ENCODE measurements at places on chromosomes 12 and 14. TPM values are rescaled to one million over a fixed set of nuclear protein-coding genes. Genes with fewer than 3 reads are reported as not detected.

GRCh38 chr12:115103884-115104883 lies 420.2 kb upstream of the TBX3 start:
- H3K4me3 ChIP-seq = no peak overlapping the region
- no peaks in the 10 kb centered on the region for H3K4me1 ChIP-seq
- no peaks in the 10 kb centered on the region for H3K27me3 ChIP-seq
- DNase-seq = no peak
- H3K27ac ChIP-seq = no peak overlapping the region

- no peaks in the 10 kb centered on the region for H3K27me3 ChIP-seq
- no peak overlapping the region for H3K4me3 ChIP-seq
- no peaks in the 10 kb centered on the region for H3K4me1 ChIP-seq
Measured at GRCh38 chr12:118402251-118402650, 25.9 kb downstream of the SUDS3 start.

Gene SOAT2
- total RNA-seq = 0.79 TPM

Gene ACIN1
- total RNA-seq = 160 TPM
